ENCODE measurements at places on chromosomes 3 and 15.

DNA sequence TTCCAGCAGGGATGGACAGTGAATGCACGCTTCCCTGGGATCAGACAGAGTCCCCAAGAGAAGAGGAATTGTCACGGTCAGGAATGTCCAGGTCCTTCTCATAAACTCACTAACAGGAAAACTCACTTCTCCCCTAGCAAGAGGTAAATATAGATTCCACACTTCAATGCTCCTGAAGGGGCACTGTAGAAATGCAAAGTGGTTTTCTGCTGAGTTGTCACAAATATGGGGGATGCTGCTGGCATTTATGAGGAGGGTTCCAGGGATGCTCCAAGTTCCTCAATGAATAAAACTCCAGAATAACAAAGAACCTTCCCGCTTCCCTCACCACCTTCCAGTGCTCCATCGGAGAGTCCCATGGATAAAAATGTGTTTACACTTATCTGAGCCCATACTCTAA is 423.4 kb downstream of the MAGI1 start:
- DNase-seq, result peak; percentile 1

- DNase-seq, result no peak
These were observed 55.5 kb upstream of the PRR23C start for GRCh38 chr3:139099968-139100817.

GRCh38 chr3:187896646-187897045 is 151.4 kb upstream of the BCL6 start:
- DNase-seq, result no peak

- DNase-seq, result no peak
These were observed 551.2 kb upstream of the CCDC54 start for GRCh38 chr3:106825962-106826605.

DNA sequence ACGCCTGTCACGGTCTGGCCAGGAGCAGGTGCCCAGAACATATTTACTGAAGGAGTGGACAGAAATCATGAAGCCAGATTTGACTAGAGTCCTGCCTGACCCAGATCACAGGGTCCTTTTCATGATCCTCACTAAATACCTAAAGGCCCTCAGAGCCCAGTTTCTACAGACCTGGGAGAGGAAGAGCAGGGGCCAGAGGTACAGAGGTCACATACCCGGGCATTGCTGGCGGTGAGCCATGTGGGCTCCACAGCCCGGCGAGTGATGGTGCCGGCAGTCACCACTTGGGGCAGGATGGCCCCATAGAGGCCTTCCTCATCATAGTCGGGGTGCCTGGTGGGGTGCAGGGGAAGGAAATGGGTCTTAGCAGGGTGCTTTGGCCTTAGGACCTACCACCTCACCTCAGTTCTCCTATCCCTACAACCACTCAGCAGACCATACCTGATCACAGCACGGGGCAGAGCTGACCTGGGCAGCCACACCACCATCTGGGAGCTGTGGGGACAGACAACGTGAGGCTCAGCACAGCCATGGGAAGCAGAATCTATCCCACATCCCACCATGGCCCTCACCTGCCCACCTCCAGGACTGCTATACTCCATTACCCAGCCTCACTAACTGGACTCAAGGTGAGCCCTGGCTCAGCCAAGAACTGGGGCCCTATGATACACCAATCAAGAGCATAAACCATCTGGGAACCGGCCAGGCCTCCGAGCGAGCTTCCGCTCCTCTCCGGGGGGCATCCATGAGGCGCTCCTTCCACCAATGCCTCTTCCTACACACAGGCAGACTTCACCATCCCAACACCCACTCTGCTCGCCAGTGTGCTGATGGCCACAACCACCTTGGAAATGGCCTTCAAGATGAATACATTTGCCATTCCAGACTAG is 12.9 kb downstream of the POLG start:
- DNase-seq, result no peak
